NCI-H226 (cell line): ENCODE measurements at places on chromosomes 4 and X.

- DNase-seq, result peak; percentile 43
Measured at GRCh38 chr4:145609481-145610427, 9.4 kb upstream of the MMAA start.

DNA sequence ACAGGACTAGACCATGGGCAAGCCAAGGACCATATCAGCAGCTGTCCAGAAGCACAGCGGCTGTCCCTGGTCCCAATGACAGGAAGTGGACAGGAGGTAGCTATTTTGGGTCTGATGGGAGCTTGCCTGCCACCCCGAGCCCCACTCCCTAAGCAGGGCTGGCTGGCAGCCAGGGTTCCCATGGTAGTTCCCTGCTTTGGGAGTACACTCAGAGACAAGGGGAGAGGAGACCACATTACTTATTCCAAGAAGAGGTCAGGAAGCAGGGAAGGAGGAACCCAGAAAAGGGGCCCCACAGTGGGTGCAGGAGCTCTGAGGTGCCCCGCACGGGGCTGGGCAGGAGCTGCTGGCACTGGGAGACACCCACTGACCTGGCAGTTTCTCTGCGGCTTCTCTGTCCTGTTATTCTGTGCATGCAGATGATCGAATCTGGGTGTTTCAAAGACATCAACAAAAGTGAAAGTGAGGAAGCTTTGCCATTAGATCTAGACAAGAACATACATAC is 36.3 kb downstream of the HTT-AS start:
- no peak for DNase-seq

DNA sequence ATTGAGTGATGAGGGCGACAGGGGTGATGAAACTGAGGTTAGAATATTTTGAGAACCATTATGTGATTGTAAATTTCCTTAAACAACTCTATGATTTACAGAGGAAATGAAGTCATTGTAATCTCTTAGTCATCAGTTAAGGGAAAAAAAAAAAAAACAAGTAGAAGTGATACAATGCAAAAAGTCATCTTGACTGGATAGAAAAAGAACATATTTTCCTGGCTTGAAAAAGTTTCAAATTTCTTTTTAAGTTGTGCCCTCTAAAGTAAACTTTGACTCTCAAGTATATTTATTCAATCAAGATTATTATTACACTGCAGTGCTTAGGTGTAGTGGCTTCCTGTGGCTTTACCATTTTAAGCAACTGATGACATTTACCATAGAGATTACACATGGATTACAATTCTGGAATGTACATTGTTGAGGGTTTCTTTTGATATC is 40.6 kb downstream of the GABRB1 start:
- DNase-seq, result peak; percentile 25

GRCh38 chr4:94397635-94398034 is 54.1 kb upstream of the PDLIM5 start:
- DNase-seq, result no peak
